ENCODE measurements at places on chromosomes 1 and 21. TPM values are rescaled to one million over a fixed set of nuclear protein-coding genes. Genes with fewer than 3 reads are reported as not detected.

MYOM3 gene
- total RNA-seq = 1.0 TPM

DNA sequence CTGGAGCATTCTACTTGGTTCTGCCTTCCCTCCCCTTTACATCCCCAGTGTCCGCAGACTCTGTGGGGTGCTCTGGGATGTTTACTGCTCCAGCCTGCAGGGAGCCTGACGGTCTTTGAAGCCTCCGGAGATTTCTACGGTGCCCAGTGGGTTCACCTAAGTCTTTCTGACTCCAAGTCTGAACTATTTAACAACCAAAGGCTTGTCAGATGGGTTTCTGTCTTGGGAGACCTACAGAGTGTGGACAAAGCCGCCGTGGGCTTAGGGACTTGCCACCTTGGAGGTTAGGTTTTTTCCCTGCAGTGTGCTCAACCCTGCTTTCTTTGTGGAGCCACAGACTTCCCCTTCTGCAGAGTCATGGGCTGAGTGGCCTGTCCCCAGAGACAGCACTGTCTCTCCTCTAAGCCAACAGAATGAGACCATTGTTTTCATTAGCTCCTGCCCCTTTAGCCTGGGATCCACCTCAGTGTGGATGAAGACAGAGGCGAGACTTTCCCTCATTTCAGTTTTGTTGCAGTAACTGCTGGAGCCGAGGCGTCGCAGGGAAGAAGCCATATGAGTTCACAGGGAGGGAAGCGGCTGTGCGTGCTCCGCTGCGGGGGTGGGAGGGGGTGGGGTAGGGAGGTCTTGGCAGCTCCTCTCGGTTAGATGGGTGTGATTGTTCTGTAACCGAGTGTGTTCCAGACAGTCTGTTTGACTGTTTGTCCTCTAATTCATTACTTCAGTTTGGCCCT is 120.7 kb downstream of the CNIH3 start:
- H3K27ac ChIP-seq = no peak overlapping the region
- H3K27me3 ChIP-seq = peaks cover 58% of the 10 kb centered on the region
- no peak for DNase-seq
- no peaks in the 10 kb centered on the region for H3K36me3 ChIP-seq

NSUN4 gene
- total RNA-seq = 38.7 TPM

FAM177B gene
- not detected for total RNA-seq

LCE1D gene
- total RNA-seq = not detected

DNA sequence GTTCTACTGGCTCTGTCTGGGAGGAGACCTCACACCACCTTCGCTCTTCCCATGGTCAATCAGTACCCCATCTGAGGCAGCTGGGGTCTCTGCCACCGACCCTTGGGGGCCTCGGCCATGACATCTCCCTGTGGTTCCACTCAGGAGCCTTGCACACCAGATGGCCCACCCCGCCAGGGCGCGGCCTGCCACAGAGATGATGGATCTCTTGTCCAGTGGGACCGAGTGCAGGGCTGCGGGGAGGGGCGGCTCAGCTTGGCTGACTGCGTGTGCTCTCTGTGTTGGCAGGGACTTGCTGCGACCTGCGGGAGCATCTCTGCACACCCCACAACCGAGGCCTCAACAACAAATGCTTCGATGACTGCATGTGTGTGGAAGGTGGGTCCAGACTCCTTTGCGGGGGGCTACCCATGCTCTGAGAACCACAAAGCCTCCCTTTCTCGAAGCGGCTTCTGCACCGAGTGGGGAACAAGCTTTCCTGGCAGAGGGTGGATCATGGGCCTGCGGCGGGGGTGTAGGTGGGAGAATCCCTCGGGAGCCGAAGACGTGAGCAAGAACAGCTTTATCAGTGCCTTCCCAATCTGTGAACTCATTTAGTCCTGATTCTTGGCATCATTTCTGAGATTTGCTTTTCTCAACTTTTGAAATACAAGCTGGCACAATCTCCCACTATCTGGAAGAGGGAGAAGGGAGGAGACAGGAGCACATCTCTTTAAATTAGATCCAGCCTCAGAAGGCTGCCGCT is 20.9 kb upstream of the AGTRAP start:
- DNase-seq = no peak
- peaks cover 36% of the 10 kb centered on the region for H3K27me3 ChIP-seq
- H3K4me1 ChIP-seq = no peaks in the 10 kb centered on the region
- H3K36me3 ChIP-seq = no peaks in the 10 kb centered on the region
- no peak overlapping the region for H3K4me3 ChIP-seq

GRCh38 chr1:29513357-29513756 is 277.0 kb downstream of the PTPRU start:
- DNase-seq = peak; percentile 72
- no peaks in the 10 kb centered on the region for H3K36me3 ChIP-seq
- H3K27ac ChIP-seq = no peak overlapping the region
- no peaks in the 10 kb centered on the region for H3K4me1 ChIP-seq
- no peak overlapping the region for H3K4me3 ChIP-seq

DNA sequence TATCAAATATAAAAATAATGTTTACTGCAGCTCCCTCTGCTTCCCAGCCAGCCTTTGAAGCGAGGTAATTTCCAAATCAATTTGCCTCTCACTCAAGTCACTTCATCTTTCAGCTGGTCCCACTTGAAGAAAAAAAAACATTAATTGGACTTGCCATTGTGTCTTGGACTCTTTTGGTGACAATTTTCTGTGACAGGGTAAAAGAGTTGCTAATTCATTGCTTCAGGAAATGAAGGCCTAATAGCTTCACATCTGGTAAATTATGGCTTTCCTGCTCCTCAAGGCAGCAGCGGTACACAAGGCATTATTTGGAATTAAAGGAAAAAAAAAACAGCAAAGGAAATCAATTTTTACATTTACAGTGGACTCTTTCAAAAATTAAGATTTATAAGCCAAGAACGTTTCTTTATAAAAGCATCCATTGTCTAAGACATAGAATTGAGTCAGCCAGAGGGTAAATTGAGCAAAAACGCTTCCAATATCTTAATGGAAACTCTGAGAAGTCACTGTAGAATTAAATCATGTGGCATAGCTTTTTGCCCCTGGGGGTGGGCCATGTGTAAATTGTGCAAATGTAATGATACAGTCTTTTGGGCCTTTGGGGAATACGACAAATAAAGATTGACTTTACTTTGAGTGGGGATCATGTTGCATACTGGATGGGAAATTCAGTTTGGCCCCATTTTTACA is 102.5 kb downstream of the LYPLAL1 start:
- DNase-seq = no peak
- H3K4me1 ChIP-seq = peaks cover 26% of the 10 kb centered on the region

F3 gene
- 387 TPM for total RNA-seq

GRCh38 chr1:112030157-112030556 is 40.7 kb upstream of the KCND3 start:
- DNase-seq = no peak
- H3K27ac ChIP-seq = no peak overlapping the region
- no peaks in the 10 kb centered on the region for H3K4me1 ChIP-seq
- H3K4me3 ChIP-seq = no peak overlapping the region
- H3K36me3 ChIP-seq = no peaks in the 10 kb centered on the region

MMP23B gene
- 1.9 TPM for total RNA-seq

DNA sequence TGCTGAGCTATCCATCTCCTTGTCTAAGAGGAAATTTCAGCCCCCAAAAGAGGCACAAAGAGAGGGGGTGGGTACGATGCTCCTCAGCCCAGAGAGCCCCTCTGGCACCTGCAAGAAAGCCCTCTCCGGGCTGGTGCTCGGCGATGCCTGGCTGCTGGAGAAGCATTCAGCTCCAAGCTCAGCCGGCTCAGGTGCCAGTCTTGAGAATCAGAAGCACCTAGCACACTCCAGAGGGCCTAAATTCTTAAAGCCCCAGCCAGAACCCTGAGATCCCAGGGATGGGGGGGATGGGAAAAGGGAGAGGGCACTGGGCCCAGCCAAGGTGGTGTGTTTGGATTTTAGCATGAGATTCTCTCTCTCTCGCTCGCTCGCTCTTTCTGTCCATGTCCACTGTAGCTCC is 2.9 kb downstream of the GRIK3 start:
- H3K4me3 ChIP-seq = no peak overlapping the region
- H3K4me1 ChIP-seq = no peaks in the 10 kb centered on the region
- no peak for DNase-seq
- no peaks in the 10 kb centered on the region for H3K36me3 ChIP-seq

GRCh38 chr1:204196068-204196795 is at the start of gene KISS1:
KISS1 (minus strand) TSS chr1:204196491; CDS start chr1:204192876, 3,615 bp downstream.
- peaks cover 14% of the 10 kb centered on the region for H3K27me3 ChIP-seq
- H3K36me3 ChIP-seq = peaks cover 8% of the 10 kb centered on the region
- DNase-seq = no peak
- H3K27ac ChIP-seq = no peak within 1 kb of the TSS

- peaks cover 6% of the 10 kb centered on the region for H3K36me3 ChIP-seq
- no peak for DNase-seq
- H3K4me3 ChIP-seq = no peak overlapping the region
Observed at GRCh38 chr1:12314333-12314903, 84.6 kb downstream of the VPS13D start.

Data from Calu3 (cell line).